Globus pallidus (tissue), 1 donor: ENCODE measurements at places on chromosomes 5 and 9.

GRCh38 chr9:90972057-90972456 is 170.4 kb downstream of the SYK start:
- DNase-seq: no peak

DNA sequence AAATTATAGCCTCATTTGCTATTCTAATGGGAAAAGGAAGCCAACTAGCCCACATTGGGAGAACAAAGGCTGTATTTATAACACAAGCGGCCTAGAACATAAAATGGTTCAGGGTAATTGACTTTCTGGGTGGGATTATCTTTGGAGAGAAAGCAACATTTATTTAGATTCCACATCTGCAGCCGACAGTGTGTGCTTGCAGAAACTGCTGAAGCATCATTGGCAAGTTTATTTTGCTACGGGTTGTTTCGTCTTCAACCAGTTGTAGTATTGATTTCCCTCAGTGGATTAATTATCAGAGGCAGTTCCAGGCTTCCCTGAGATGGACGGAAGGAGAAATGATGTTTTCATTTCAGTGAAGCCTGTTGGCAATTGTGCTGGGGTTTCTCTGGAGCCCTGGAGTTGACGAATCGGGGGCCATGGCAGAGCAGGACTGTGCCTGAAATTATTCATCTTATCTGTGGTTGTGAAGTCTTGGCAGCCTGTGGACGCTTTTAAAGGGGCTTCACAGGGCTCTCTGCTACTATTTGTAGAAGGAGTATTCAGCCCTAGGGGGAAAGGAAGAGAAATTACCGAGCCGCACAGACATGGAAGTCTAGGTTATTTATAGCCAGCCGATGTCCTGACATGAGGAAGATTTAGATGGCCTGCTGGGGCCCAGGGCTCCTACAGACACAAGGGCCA is 290.6 kb upstream of the IRX4 start:
- no peak for DNase-seq

GRCh38 chr9:20804489-20805250 is 120.6 kb downstream of the FOCAD start:
- no peak for DNase-seq

- DNase-seq: no peak
Observed at GRCh38 chr5:173204185-173204979, 30.6 kb downstream of the NKX2-5 start.

- DNase-seq: no peak
Observed at GRCh38 chr9:38292480-38292879, 100.0 kb upstream of the ALDH1B1 start.

DNA sequence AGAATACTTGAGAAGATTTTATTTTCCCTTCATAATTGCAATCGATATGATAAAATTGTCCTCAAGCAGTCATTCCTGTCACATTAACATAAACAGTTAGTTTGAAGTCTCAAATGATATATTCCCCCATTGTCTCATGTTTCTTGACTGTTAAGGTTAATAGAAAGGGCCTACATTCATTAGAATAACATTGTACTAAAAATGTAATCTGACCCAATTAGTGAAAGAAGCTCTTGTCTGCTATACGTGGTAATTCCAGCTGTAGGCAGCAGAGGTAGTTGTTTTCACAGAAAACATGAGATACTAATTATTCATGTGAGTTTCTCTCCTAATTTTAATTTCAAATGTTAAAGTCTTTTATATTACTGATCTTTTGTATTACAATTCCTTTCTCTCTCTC is 25.9 kb upstream of the AP3B1 start:
- DNase-seq: peak; percentile 31

GRCh38 chr9:94622087-94622800 is 17.1 kb downstream of the FBP1 start:
- DNase-seq: no peak

DNA sequence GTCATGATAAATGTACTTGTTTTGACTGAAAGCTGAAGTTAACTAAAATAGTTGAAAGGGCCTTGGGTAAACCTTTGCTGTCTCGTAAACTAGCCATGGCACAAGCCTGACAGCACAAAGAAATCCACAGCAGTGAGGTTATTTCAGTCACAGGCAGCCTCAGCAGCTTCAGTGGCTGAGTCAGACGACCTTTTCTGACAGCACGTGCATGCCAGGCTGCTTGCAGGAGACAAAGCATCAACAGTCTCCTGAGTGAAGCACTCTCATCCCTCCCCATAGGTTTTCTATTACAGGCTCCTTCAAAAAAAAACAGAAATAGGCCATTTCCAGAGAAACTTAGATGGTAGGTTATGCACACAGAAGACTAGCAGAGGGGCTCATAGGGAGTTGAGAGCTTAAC is 34.6 kb downstream of the OXCT1 start:
- no peak for DNase-seq

- no peak for DNase-seq
Observed at GRCh38 chr5:14501353-14502293, 80.0 kb upstream of the OTULINL start.
